ENCODE measurements at places on chromosomes 3 and 15. TPM values are rescaled to one million over a fixed set of nuclear protein-coding genes. Genes with fewer than 3 reads are reported as not detected.

DNA sequence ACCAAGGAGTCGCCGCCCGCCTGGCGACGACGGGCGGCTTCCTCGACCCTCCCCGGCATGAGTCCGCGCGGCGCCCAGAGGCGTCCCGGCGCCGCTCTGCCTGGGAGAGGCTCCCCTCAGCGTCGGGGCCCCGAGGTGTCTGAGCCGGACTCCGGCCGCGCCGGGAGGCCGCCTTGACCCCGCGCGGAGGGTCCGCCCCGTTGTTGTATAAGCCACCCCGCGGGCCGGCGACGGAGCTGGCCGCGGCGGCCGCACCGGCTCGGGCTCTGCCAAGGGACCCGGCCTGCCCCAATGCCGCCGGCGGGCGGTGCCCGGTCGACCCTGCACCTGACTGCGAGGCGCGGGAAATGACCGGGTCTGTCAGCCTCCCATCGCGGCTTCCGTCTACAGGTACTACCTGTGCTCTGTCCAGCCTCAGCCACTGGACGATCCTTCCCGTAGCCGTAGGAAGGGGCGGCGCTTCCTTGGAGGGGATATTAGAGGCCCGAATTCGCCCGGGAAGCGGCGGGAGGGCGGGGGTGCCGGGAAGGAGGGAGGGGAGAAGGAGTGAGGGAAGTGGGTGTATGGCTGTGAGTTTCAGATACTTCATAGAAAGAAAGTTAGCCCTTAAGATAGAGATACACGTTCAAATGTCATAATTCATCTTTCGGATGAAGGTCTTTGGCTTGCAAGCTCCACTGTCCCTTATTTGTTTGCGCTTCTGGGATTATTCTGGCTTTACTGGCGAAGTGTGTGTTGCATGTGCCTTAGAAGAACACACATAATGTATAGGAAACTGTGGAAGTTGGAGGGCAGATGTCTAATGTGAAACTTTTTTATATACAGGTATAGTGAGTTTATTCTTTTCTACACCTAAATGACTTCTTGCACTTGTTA lies 620 bp downstream of the ABHD5 start:
- H3K4me1 ChIP-seq, result peaks cover 51% of the 10 kb centered on the region
- no peaks in the 10 kb centered on the region for H3K27me3 ChIP-seq
- no peaks in the 10 kb centered on the region for H3K36me3 ChIP-seq

CPNE9 gene
- total RNA-seq, result 0.44 TPM

TMEM40 gene
- 1.0 TPM for total RNA-seq

GABRG3 gene
- not detected for total RNA-seq
